T-helper 17 cell (primary cell): ENCODE measurements at places on chromosomes 2 and 18. TPM values are rescaled to one million over a fixed set of nuclear protein-coding genes. Genes with fewer than 3 reads are reported as not detected.

SKOR2 gene
- not detected for total RNA-seq

NCKAP1 gene
- total RNA-seq: 6.9 TPM

MARCHF4 gene
- total RNA-seq: not detected

USP37 gene
- total RNA-seq: 18.7 TPM

IL18RAP gene
- total RNA-seq: 8.8 TPM

FBXO41 gene
- total RNA-seq: 13.3 TPM

ACMSD gene
- not detected for total RNA-seq

CTLA4 gene
- 77.2 TPM for total RNA-seq

TLX2 gene
- 1.5 TPM for total RNA-seq

LHCGR gene
- not detected for total RNA-seq
